ENCODE measurements at places on chromosomes 2 and 18.

DNA sequence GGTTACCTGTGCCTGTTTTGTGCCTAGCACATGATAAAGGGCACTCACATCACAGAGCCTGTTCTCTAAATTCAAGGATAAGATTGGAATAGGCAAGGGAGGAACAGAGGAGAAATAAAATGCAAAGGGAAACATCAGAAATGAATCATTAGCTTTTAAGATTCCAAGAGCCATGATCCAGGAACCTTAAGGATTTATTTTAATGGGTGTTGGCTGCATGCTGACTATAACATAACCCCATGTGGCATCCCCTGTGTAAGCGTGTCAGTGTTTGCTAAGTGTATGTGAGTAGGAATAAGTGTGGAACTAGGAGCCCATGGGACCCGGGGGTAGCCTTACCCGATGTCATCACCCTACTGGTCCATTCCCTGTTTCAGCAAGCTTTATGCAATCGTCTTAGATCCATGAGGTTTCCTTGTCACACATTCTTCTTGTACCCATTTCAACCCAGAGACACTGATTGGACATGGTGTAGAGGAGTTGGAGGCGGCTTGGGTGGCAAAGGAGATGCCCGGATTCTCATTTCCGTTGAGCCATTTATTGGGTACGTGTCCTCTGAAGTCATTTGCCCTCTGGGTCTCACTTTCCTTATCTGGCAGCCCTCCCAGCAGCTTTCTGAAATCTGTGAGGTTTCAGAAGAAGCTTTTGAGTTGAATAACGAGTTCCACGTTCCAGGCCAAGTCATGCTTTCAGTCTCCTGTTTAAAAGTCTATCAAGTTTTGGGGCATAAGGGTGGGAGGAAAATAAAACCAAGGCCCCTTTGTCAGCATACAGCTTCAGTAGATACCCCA, 117.0 kb downstream of the MGAT5 start:
- peak; percentile 93 for DNase-seq

- peak; percentile 64 for DNase-seq
Observed at GRCh38 chr18:41378598-41378997, 576.4 kb upstream of the PIK3C3 start.

- DNase-seq, result no peak
Observed at GRCh38 chr2:14220101-14220500, 412.4 kb upstream of the LRATD1 start.

DNA sequence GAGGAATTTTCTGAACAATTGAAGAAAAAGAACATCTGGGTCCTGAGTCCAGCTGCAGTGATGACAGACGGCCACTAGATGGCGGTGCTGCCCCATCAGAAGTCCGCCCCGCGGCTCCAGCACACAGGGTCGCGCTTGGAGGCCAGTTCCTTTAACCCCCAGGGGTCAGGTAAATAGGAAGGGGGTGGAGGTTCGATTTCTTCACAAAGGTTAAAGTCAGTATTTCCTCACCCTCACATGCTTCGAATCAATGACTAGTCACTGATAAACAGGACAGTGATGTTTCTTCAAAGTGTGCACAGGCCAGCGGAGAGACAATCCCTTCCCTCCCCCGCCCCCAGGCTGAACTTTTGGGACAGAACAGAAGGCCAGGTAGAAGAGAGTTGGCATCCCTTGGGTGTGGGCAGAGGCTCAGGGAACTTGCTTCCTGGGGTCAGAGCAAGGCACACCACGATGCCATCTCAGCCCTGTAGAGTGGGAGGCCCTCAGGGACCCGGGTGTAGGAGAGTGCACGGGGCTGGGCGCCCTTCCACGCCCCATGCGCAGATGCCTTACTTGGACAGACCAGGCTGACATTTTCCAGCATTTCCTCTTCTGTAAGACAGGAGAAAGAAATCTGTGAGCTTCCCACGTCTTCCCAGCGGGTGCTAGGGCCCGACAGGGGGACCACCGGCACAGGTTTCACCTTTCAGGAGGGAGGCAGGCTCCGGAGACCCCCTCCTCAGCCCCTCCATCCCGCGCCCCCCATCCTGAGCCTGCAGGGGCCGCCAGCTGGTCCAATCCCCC, 722 bp downstream of the APOB start:
- DNase-seq, result peak; percentile 21

GRCh38 chr2:150495993-150496627, 8.6 kb upstream of the RND3 start:
- peak; percentile 94 for DNase-seq

DNA sequence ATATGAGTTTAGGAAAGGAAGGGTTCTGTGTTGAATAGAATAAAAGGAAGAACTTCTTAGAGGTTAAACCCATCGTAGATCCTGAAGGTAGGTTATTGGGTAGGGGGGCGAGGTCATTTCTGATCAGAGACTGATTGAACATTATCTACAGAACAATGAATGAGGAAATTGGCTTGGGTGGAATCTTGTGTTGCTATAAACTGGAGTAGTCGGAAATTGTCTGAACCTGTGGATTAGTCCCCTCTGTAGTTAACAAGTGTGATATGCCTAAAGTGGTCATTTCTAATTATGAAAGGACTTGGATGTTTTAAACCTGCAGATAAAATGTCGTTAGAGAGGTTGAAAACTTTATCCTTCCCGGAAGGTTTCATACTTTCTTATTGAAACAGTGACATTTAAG, 42.1 kb downstream of the EML4 start:
- DNase-seq, result no peak
